ENCODE measurements at places on chromosomes 1 and 21. TPM values are rescaled to one million over a fixed set of nuclear protein-coding genes. Genes with fewer than 3 reads are reported as not detected.

- DNase-seq = no peak
Observed at GRCh38 chr1:15075817-15076216, 77.7 kb upstream of the TMEM51 start.

DNA sequence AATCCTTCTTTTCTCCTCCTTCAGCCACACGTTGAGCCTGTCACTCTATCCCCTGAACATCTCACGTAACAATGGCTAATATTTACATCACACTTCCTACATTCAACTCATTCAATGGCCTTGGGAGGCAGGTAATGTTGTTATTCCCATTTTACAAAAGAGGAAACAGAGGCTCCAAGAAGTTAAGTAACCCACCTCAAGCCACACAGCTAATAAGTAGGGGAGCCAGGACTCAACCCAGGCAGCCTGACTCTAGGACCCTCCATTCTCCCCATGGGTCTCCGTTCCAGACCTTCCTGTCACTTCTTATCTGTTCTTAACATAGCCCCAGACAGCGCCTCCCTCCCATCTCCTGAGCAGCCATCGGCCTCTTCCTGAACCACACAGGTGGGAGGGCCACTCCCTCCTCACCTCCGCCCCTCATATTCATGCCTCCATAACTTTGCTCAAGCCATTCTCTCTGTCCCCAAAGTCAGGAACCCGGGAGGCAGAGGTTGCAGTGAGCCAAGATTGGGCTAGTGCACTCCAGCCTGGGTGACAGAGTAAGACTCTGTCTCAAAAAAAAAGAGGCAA is 2.2 kb downstream of the PADI4 start:
- peak; percentile 24 for DNase-seq

GRCh38 chr1:180579961-180580611 is 21.3 kb downstream of the OVAAL start:
- DNase-seq = no peak

- no peak for DNase-seq
Observed at GRCh38 chr1:246695136-246695535, 29.1 kb upstream of the SCCPDH start.

- no peak for DNase-seq
Observed at GRCh38 chr1:118073648-118074435, 111.2 kb downstream of the SPAG17 start.

Gene C8B
- not detected for total RNA-seq

GRCh38 chr1:100861379-100861778 is 33.3 kb downstream of the EXTL2 start:
- DNase-seq = no peak

Gene PTPN7
- not detected for total RNA-seq

Gene ESPN
- not detected for total RNA-seq

DNA sequence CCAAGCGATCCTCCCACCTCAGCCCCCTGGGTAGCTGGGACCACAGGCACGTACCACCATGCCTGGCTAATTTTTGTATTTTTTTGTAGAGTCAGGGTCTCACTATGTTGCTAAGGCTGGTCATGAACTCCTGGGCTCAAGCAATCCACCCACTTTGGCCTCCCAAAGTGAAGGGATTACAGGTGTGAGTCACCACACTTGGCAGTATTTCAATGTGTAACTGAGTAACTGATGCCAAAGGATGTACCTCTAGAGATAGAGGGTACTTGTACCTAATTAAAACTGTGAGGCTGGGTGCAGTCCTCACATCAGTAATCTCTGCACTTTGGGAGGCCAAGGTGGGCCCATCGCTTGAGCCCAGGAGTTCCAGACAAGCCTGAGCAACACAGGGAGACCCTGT is 258.7 kb upstream of the DMRTA2 start:
- no peak for DNase-seq
